ENCODE measurements at places on chromosomes 5 and 9. TPM values are rescaled to one million over a fixed set of nuclear protein-coding genes. Genes with fewer than 3 reads are reported as not detected.

The MLANA gene
- not detected for total RNA-seq

The FGD3 gene
- total RNA-seq: 330 TPM

The GOLM1 gene
- 1.5 TPM for total RNA-seq

The ADAM19 gene
- 3.6 TPM for total RNA-seq

The CSF1R gene
- 1.0 TPM for total RNA-seq

The P4HA2 gene
- total RNA-seq: not detected

The GRXCR2 gene
- not detected for total RNA-seq

DNA sequence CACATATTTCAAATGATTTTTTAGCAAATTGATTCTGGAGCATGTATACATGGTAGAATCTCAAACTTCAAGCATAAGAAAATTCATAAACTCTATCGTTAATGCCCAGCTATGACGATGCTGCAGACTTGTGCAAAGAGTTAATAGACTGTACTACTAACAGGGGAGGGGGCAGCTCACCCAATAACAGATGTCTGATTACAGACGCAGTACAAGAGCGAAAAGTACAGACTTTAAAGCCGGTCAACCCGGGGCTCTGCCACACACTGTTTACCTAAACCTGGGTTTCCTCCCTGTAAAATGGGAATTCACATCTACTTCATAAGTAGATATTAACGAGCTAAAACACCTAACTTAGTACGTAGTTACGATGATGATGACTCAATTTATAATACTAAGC lies 651 bp downstream of the TRIM23 start:
- DNase-seq: no peak

DNA sequence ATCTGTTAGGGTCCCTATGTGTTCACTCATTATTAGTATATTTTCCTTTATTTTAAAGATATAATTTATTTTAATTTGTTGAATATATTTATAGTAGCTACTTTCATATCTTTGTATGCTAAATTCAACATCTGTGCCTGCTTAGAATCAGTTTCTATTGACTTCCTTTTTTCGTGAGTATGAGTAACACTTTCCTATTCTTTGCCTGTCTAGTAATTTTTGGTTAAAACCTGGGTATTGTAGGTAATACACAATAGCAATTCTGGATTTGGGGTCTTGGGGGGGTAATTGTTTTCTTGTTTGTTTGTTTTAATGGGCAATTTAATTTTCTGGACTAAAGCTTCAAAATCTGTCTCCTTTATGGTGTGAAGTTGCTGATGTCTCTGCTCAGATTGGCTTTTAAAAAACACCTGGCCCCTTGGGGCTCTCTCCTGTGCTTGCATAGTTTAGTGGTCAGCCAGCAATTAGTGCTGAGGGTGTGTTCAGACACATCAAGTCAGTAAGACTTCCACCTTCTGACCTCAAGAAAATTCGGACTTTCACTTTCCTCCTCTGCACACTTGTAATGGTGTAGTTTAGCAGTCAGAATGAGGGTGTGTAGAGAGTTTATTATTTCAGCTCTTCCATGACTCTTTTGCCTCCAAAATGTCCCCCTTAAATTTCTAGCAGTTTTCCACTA lies 124.4 kb upstream of the MAP1B start:
- no peak for DNase-seq

- DNase-seq: no peak
Observed at GRCh38 chr5:36001032-36001431, 9.8 kb upstream of the UGT3A1 start.

- no peak for DNase-seq
Observed at GRCh38 chr9:105701145-105701544, 6.8 kb downstream of the TMEM38B start.

GRCh38 chr5:134524826-134525682 lies at the start of gene JADE2:
JADE2 (plus strand) TSS chr5:134525670; CDS start chr5:134535858, 10,188 bp downstream.
- DNase-seq: peak; percentile 83

GRCh38 chr5:153714798-153715197 lies 224.3 kb downstream of the GRIA1 start:
- no peak for DNase-seq

DNA sequence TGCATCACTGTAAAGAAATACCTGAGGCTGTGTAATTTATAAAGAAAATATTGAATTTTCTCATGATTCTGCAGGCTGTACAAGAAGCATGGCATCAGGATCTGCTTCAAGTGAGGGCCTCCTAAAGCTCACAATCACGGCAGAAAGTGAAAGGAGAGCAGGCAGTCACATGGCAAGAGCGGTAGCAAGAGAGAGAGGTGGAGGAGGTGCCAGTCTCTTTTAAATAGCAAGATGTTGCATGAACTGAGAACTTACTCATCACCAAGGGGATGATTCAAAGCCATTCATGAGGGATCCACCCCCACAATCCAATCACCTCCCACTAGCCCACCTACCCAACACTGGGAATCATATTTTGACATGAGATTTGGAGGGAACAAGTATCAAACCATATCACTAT lies 184.5 kb upstream of the PAPPA start:
- no peak for DNase-seq

DNA sequence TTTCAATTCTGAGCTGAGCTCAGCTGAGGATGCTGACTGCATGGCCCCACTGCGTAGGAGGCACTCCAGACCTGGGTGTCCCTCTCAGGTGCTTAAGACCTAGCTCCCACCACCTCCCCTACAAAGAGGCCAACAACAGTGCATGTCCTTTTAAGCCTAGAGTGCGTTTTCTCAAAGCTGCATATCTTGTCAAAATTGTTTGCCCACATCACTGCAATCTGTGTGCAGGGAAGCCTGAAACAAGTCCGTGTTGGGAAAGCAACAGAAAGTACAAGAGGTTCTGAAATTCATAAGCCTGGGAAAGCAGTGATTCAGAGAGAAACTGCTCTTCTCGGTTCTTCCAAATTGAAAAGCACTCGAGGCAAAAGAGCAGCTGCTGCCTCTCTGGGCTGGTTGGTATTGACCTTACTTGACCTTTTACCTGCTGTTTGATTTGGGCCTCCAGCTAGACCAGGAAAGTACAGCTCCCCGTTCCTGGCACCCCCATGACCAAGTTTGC lies 238.4 kb downstream of the NR2F1-AS1 start:
- DNase-seq: no peak

GRCh38 chr9:119091074-119091473 lies 278.2 kb downstream of the BRINP1 start:
- no peak for DNase-seq

Data from naive thymus-derived CD8-positive, alpha-beta T cell (primary cell).